ENCODE measurements at places on chromosomes 13 and 19. TPM values are rescaled to one million over a fixed set of nuclear protein-coding genes. Genes with fewer than 3 reads are reported as not detected.
A peak's percentile ranks its signal among the peaks of the same experiment; 100 is the strongest.

ZNF560 gene
- 0.28 TPM for total RNA-seq

CGB1 gene
- total RNA-seq = not detected

TGFB1 gene
- total RNA-seq = 154 TPM

TJP3 gene
- 0.24 TPM for total RNA-seq

PLIN4 gene
- total RNA-seq = not detected

DNA sequence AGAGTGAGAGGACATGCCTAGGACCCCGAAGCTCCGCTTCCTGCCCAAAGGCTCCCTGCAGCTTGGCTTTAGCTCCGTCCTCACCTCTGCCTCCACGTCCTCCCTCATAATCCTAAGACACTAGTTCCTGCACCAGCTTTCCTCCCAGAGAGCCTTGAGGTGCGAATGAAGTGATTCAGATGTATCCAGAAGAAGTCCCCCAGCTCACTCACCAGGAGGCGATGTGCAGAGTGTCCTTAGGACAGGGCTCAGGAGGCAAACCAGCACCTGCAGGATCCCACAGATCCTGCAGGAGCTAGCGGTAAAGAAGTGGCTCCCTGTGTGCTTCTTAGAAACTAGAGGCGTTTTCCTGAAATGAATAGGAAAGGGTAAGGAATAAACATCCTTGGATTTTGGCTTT, 109.7 kb downstream of the HSPH1 start:
- H3K4me1 ChIP-seq = no peaks in the 10 kb centered on the region
- no peaks in the 10 kb centered on the region for H3K36me3 ChIP-seq
- no peak overlapping the region for H3K4me3 ChIP-seq
- H3K27ac ChIP-seq = no peak overlapping the region

DNA sequence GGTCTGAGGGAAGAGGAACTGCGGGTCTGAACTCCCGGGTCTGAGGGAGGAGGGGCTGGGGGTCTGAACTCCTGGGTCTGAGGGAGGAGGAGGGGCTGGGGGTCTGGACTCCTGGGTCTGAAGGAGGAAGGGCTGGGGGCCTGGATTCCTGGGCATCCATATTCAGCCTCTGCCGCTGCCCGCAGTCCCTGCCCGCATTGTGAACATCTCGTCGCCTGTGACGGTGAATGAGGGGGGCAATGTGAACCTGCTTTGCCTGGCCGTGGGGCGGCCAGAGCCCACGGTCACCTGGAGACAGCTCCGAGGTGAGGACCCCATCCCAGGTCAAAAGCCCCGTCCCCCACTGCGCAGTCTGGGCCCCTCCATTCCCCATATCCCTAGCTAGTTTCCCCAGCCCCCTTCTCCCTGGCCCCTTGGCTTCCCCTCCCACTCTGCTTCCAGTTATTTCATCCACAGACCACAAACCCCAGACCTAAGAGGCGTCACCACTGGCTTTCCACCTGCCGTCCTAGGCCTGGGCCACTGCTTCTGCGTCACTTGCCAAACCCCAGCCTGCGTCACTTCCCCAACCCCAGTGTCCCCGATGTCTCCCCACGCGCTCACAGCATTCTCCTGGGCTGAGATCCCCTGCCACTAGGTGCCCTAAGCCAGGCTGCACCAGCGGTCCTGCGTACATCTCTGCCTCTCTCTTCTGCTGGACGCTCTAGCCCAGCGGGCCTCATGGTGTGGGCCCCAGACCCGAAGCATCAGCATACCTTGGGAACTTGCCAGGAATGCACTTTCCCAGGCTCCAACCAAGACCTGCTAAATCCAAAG, 13.9 kb downstream of the IGLON5 start:
- peaks cover 79% of the 10 kb centered on the region for H3K27me3 ChIP-seq
- H3K4me3 ChIP-seq = no peak overlapping the region
- no peak for DNase-seq
- H3K4me1 ChIP-seq = peaks cover 7% of the 10 kb centered on the region
- no peaks in the 10 kb centered on the region for H3K36me3 ChIP-seq
- H3K27ac ChIP-seq = peak overlapping the region; percentile 6

DNA sequence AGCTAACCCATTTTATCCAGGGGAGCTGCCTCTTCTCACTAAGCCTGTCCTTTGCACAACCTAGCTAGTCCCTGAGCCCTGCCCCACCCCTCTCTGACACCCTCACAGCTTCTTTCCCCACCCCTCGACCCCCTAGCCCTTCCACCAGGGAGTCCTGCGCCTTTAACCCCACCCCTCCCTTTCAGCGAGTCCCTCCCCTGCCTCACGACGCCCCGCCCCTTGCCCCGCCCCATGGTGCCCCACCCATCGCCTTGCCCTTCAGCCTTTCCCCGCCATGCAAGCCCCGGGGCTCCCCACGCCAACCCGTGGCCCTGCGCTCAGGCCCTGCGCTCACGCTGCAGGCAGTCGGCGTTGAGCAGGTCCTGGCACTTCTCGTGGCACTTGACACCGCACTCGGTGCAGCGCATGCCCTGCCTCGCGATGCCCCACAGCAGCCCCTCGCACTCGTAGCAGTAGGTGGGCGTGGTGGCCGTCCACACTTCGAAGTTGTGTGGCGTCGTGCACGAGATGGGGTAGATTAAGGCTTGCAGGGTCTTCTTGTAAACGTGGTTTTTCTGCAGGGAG, 40.0 kb downstream of the UNC13A start:
- DNase-seq = no peak
- peaks cover 17% of the 10 kb centered on the region for H3K27me3 ChIP-seq
- no peak overlapping the region for H3K27ac ChIP-seq
- H3K36me3 ChIP-seq = no peaks in the 10 kb centered on the region
- no peaks in the 10 kb centered on the region for H3K4me1 ChIP-seq
- H3K4me3 ChIP-seq = no peak overlapping the region

GRCh38 chr13:79516595-79516994, 35.6 kb downstream of the NDFIP2 start:
- H3K27ac ChIP-seq = no peak overlapping the region
- no peak overlapping the region for H3K4me3 ChIP-seq
- H3K36me3 ChIP-seq = peaks cover 2% of the 10 kb centered on the region
- H3K27me3 ChIP-seq = no peaks in the 10 kb centered on the region
- H3K4me1 ChIP-seq = peaks cover 15% of the 10 kb centered on the region
- DNase-seq = no peak

DNA sequence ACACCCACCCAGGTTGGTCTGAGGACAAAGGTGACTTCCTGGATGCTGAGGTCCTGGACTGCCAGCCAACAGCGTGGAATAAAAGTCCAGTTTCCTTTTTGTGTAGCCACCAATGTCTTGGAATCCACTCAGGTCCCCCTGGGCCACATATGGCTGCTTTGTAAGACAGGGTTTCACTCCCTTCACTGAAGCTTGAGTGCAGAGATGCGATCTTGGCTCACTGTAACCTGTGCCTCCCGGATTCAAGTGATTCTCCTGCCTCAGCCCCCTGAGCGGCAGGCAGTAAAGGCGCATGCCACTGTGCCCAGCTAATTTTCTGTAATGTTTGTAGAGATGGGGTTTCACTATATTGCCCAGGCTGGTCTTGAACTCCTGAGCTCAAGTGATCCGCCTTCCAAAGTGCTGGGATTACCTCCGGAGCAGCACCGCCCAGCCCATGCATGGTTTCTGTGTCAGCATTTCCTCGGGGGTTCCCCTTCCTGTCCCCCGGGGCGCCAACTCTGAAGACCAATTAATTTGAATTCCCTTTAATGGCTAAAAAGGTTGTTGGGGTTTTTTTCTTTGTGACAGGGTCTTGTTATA, 17.5 kb downstream of the KANK2 start:
- no peak overlapping the region for H3K4me3 ChIP-seq
- H3K27ac ChIP-seq = no peak overlapping the region
- peaks cover 7% of the 10 kb centered on the region for H3K27me3 ChIP-seq
- DNase-seq = no peak

GRCh38 chr13:73467125-73467524, 408.3 kb downstream of the KLF5 start:
- H3K36me3 ChIP-seq = no peaks in the 10 kb centered on the region
- H3K4me3 ChIP-seq = no peak overlapping the region
- H3K27ac ChIP-seq = no peak overlapping the region
- no peaks in the 10 kb centered on the region for H3K27me3 ChIP-seq
- DNase-seq = no peak

- H3K36me3 ChIP-seq = no peaks in the 10 kb centered on the region
- H3K27ac ChIP-seq = no peak overlapping the region
- DNase-seq = no peak
- no peak overlapping the region for H3K4me3 ChIP-seq
- H3K27me3 ChIP-seq = peaks cover 22% of the 10 kb centered on the region
Observed at GRCh38 chr13:97125810-97126738, 96.1 kb upstream of the MBNL2 start.

GRCh38 chr13:106133025-106133424, 402.4 kb downstream of the EFNB2 start:
- H3K4me1 ChIP-seq = no peaks in the 10 kb centered on the region
- H3K36me3 ChIP-seq = no peaks in the 10 kb centered on the region
- no peak overlapping the region for H3K4me3 ChIP-seq
- no peak for DNase-seq

GRCh38 chr19:24081056-24081455, 5.9 kb upstream of the ZNF254 start:
- peaks cover 16% of the 10 kb centered on the region for H3K36me3 ChIP-seq
- no peak overlapping the region for H3K27ac ChIP-seq
- no peaks in the 10 kb centered on the region for H3K27me3 ChIP-seq
- no peak overlapping the region for H3K4me3 ChIP-seq

DNA sequence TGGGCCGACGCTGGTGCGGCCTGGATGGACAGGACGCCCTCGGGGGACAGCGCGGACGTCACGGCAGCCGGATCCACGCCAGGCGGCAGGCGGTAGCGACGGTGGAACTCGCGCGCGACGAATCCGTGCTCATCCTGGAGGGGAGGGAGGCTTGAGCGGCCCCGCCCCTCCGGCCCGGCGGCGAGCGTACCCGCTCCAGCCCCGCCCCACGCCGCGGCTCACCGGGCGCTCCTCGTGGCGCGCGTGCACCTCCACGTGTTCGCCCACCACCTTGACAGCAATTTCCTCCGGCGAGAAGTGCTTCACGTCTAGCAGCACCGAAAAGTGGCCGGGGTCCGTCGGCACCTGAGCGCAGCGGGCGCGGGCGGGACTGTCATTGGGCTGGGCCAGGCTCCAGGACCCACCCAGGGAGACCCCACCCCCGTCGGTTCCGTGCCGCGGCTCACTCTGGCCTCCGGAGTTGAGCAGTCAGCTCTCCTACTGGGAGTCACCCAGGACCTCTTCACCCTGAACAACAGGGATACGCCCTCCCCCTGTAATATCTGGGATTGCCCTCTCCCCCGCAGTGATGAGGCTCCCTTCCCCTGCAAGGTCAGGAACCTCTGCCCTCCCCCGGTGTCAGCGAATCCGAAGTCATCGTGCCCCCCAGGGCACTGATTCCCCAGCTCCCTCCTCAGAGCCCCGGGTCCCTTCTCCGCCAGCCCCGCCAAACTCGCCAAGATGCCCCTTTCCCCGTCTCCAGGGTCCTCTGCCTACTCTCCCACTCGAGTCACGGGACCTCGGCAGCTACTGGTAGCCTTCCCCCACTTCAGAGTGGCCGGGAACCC, 1.1 kb downstream of the HSPB6 start:
- H3K4me3 ChIP-seq = peak overlapping the region; percentile 53
- H3K36me3 ChIP-seq = peaks cover 24% of the 10 kb centered on the region
- H3K27me3 ChIP-seq = peaks cover 17% of the 10 kb centered on the region
- peak overlapping the region; percentile 54 for H3K27ac ChIP-seq
- peak; percentile 69 for DNase-seq

DNA sequence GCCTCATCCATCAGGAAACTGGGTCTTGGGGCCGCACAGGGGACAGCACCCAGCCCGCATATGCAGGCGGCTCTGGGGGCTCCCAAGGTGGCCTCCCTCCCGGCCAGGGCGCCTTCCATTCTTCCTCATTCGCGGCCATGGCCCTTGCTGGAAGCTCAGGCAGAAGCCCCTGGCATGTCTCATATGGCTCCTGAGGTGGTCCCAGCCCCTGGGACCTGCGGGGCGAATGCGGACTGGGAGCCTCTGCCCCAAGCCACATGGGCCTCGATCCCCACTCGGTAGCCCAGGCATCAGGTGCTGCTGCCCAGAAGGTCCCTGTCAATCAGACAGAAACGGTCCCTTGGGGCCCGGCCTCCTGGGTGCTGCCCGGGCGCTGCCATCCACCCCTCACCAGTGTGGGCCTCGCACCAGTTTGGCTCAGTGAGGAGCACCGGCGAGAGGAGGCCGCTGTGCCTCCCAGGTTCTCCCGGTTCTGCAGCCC, 301.6 kb downstream of the TEX29 start:
- no peak overlapping the region for H3K27ac ChIP-seq
- no peak for DNase-seq
- no peaks in the 10 kb centered on the region for H3K27me3 ChIP-seq
- no peak overlapping the region for H3K4me3 ChIP-seq

GRCh38 chr13:48009284-48009683, 8.2 kb upstream of the SUCLA2 start:
- no peaks in the 10 kb centered on the region for H3K4me1 ChIP-seq
- H3K4me3 ChIP-seq = no peak overlapping the region
- no peak overlapping the region for H3K27ac ChIP-seq
- DNase-seq = no peak
- no peaks in the 10 kb centered on the region for H3K27me3 ChIP-seq

DNA sequence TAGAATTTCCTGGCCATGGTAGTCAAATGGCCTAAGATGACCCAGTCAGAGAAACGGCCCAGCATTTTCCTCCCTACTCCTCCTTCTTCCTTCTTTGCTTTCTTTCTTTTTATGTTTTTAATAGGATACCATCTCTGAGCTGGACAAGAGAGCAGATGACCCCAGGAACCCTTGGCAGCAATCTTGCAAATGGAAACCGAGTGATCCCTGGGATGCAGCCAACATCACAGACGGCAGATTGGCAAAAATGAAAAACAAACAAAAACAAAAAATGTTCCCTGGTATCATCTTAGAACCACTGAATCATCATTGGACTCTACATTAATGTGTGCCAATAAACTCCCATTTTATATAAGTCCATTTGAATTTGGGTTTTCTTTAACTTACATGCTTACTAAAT, 424.4 kb downstream of the FGF14 start:
- H3K4me3 ChIP-seq = no peak overlapping the region
- no peak for DNase-seq
- H3K36me3 ChIP-seq = no peaks in the 10 kb centered on the region
- no peak overlapping the region for H3K27ac ChIP-seq

DNA sequence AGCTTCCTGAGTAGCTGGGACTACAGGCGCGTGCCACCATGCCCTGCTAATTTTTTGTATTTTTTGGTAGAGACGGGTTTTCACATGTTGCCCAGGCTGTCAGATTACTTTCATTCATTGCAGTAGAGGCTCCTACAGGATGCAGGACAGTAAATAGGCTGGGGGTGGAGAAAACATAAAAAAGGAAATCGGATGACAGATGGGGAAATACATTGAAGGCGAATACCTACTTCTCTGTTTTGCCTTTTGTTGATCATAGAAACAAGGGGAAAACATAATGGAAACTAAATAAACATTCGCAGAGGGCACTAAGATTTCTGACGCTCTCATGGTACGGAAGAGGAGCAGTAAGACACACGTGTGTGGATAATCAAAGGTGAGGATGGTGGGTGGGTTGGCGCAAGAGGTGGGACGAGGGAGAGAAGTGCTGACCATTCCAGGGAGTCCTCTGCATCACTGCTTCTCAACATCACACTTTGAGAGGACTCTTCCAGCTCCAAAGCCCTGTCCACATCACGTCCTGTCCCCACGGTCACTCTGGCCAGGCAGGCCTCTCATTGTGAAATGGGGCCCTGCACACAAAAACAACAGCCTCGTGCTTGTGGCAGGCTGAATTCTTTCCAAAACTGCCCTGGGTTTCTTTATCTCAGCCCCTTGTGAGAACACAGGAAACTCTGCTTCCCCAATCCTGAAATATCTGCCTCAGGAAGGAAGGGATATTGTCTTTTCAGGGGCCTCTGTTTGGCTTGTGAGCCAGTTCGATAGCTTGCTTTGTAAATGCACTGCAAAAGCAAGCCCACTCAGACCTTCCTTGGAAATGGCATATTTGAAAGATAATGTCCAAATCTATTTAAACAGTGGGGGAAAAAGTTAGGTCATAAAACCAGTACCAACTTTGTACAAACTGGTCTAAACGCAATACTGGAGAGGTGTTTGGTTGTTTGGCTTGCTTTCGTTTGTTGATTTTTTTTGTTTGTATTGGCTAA, 188.5 kb downstream of the FOXO1 start:
- H3K4me3 ChIP-seq = no peak overlapping the region
- peaks cover 32% of the 10 kb centered on the region for H3K4me1 ChIP-seq
- DNase-seq = no peak

Measured in activated naive CD8-positive, alpha-beta T cell treated with anti-CD3 and anti-CD28 coated beads for 36 hours (primary cell).